Muscle of leg (tissue), 16 donors: ENCODE measurements at places on chromosomes 3 and 15. TPM values are rescaled to one million over a fixed set of nuclear protein-coding genes. Genes with fewer than 3 reads are reported as not detected.

DNA sequence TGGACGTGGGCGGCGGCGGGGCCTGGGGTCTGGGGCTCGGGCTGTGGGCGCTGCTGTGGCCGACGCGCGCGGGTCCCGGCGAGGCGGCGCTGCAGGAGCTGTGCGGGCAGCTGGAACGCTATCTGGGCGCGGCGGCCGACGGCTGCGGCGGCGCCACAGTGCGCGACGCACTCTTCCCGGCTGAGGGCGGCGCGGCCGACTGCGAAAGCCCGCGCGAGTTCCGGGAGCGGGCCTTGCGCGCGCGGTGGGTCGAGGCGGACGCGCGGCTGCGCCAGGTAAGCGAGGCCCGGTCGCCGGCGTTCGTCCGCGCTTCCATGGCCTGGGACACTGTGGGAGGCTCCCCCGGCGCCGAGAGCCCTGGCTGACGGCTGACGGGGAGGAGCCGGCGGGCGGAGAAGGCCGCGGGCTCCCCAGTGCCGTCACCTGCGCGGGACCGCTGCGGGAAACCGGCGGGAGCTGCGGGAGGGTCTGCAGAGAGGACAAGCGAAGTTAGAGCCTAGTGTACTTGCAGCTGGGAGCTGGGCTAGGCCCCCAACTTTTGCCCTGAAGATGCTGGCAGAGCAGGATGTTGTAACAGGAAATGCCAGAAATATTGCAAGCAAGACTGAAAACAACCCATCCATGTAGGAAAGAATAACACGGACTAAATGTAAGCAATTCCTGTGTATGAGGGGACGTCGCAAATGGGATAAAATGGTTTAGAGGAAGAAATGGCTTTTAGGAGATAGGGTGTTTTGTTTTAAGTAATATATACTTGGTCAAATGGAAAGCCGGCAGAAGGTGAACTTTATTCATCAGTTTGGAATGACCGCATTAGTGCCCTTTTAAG is 847 bp downstream of the WHAMM start:
- no peaks in the 10 kb centered on the region for H3K27me3 ChIP-seq
- H3K27ac ChIP-seq = peak overlapping the region; percentile 93
- peaks cover 17% of the 10 kb centered on the region for H3K4me1 ChIP-seq
- peak overlapping the region; percentile 77 for H3K4me3 ChIP-seq

The C3orf49 gene
- not detected for total RNA-seq

GRCh38 chr3:152349392-152349791 is 80.7 kb downstream of the MBNL1 start:
- DNase-seq = no peak
- no peaks in the 10 kb centered on the region for H3K4me1 ChIP-seq
- H3K4me3 ChIP-seq = no peak overlapping the region
- no peak overlapping the region for H3K27ac ChIP-seq

DNA sequence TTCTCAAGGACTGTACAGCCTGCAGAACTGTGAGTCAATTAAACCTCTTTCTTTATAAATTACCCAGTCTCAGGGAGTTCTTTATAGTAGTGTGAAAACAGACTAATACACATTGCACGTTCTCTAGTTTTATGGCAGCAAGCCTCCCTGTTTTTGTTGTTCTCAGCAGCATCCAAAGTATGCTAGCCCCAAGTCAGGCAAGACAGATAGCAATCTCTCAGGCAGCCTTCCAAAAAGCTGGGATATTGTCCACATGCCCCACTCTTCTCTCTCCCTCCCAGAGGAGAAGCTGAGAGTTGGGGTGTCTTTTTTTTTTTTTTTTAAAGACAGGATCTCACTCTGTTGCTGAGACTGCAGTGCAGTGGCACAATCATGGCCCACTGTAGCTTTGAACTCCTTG is 130.6 kb downstream of the ISL2 start:
- H3K4me1 ChIP-seq = no peaks in the 10 kb centered on the region
- no peak overlapping the region for H3K4me3 ChIP-seq
- H3K27me3 ChIP-seq = no peaks in the 10 kb centered on the region
- no peak overlapping the region for H3K27ac ChIP-seq
- DNase-seq = no peak

DNA sequence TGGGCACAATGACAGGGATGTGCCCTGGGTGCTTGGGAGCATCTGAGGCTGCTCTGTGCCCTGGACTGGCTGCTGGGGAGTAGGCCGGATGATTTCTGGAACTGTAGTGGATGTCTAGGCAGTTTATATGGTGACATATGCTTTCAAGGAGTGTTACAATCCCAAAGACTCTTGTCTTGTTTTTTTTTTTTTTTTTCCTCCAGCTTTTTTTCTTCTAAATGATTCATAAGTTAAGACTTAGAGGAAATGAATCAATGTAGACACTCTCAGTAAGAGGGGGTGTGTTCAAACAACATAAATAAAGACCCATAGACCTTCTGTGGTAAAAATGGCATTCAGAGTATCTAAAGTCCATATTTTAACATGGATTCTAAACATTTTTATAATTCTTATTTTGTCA is 706.1 kb upstream of the GOLIM4 start:
- no peaks in the 10 kb centered on the region for H3K36me3 ChIP-seq
- H3K4me1 ChIP-seq = no peaks in the 10 kb centered on the region
- H3K27ac ChIP-seq = no peak overlapping the region
- H3K27me3 ChIP-seq = no peaks in the 10 kb centered on the region

GRCh38 chr15:73329501-73330200 is 39.1 kb downstream of the HCN4 start:
- no peak overlapping the region for H3K27ac ChIP-seq
- peaks cover 27% of the 10 kb centered on the region for H3K4me1 ChIP-seq
- no peak for DNase-seq
- no peak overlapping the region for H3K4me3 ChIP-seq
- H3K36me3 ChIP-seq = no peaks in the 10 kb centered on the region

GRCh38 chr15:28919201-28919635 is 33.4 kb downstream of the APBA2 start:
- no peak overlapping the region for H3K4me3 ChIP-seq
- H3K36me3 ChIP-seq = no peaks in the 10 kb centered on the region
- H3K4me1 ChIP-seq = no peaks in the 10 kb centered on the region
- H3K27me3 ChIP-seq = peaks cover 4% of the 10 kb centered on the region
- DNase-seq = no peak
- no peak overlapping the region for H3K27ac ChIP-seq

DNA sequence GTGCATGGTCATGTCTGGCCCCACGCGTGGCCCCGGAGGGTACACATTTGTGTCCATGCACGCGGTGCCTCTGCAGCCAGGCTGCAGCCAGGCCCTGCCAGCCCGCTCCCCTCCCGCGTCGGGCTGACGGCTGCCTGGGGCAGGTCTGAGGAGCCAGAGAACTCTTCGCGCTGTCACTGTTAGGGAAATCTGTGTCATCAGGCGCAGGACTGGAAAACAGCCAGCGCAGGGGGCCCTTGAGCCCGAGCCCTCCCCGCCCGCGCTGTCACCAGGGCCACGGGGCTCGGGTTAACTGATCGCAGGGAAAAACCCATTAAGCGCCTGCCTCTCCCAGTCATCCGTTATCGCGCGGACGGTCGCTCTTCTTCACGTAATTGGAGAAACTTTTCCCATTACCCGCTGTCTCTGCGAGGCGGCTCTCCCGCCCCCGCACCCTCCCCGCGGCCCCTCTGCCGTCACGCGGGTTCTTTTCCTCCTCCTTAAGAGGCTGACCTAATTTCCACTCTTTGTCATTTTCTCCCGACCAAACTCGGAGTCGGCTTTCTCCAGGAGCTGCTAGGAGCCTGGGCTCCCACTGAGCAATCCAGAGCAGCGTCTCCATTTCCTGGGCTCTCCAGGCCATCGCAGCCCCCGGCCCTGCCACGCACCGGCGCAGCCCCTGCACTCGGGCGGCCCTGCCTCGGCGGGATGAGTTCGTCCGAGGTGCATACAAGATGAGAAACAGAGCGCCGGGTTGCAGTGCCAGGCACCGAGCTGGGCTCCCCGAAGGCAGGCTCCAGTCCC is 57.5 kb upstream of the PRR23E start:
- peaks cover 53% of the 10 kb centered on the region for H3K27me3 ChIP-seq
- peak overlapping the region; percentile 6 for H3K4me3 ChIP-seq
- H3K4me1 ChIP-seq = peaks cover 44% of the 10 kb centered on the region
- no peaks in the 10 kb centered on the region for H3K36me3 ChIP-seq

The PAQR9 gene
- total RNA-seq = not detected

DNA sequence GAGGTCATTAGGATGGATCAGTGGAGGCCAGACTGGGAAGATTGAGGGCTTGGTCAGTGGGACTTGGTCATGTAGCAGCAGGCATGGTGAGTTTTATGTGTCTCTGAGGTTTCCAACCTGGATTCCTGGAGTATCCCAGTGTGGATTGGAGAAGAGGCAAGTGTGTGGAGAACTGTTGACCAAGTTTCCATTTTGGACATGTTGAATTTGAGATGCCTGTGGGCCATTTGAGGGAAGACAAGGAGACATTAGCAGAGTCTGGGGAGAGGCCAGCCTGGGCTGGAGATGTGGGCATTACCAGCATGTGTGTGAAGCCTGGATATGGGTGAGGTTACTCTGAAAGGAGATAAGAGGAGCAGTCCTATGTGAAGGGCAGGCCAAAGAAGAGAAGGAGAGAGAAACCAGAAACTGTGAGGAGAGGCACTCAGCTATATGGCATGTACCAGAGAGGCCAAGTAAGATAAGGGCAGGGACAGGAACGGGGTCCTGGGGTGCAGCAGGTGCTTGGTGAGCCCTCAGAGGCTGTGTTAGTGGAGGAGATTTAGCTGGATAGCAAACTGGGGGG is 4.3 kb downstream of the SLC25A38 start:
- H3K4me1 ChIP-seq = peaks cover 6% of the 10 kb centered on the region
- no peak overlapping the region for H3K27ac ChIP-seq
- DNase-seq = no peak
- peaks cover 18% of the 10 kb centered on the region for H3K36me3 ChIP-seq
- H3K4me3 ChIP-seq = no peak overlapping the region

The GP5 gene
- total RNA-seq = 0.35 TPM

- no peaks in the 10 kb centered on the region for H3K36me3 ChIP-seq
- no peak for DNase-seq
- H3K27me3 ChIP-seq = no peaks in the 10 kb centered on the region
- H3K4me3 ChIP-seq = no peak overlapping the region
These were observed 34.1 kb downstream of the CCDC191 start for GRCh38 chr3:114022145-114022802.

The SOX14 gene
- not detected for total RNA-seq

- H3K4me3 ChIP-seq = no peak overlapping the region
- H3K36me3 ChIP-seq = no peaks in the 10 kb centered on the region
- no peak overlapping the region for H3K27ac ChIP-seq
- no peak for DNase-seq
- no peaks in the 10 kb centered on the region for H3K27me3 ChIP-seq
These were observed 27.4 kb downstream of the SHISA5 start for GRCh38 chr3:48476426-48477053.

DNA sequence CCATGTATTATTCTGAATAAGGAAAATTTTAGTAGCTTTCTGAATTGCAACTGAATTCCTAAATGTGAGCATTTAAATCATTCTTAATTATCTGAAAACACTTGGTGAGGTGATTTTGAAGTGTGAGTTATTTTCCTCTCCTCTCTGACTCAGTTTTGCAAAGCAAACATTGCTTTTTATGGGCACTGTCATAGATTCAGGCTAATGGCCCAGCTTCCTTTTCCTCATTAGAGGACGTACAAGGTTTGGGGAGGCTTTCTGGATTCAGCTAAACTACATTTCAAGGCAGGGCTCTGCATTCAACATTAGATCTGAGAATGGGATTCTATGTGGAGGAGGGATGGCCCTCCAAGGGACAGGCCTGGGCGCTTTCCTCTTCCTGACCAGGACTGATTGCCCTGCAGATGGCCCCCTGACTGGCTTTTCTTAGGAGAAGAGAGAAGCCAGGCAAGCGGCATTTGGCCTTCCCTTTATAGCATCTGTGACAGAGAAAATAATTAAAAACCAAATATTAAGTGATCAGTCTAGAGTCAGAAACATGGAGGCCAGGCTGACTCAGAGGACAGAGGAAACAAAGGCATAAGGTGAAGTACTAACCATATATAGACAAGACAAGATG is 53.0 kb upstream of the STXBP5L start:
- H3K27me3 ChIP-seq = no peaks in the 10 kb centered on the region
- H3K4me3 ChIP-seq = no peak overlapping the region
- H3K36me3 ChIP-seq = no peaks in the 10 kb centered on the region
- no peak overlapping the region for H3K27ac ChIP-seq
- DNase-seq = no peak

- H3K4me3 ChIP-seq = no peak overlapping the region
- DNase-seq = peak; percentile 56
- no peaks in the 10 kb centered on the region for H3K36me3 ChIP-seq
- H3K27ac ChIP-seq = no peak overlapping the region
- no peaks in the 10 kb centered on the region for H3K27me3 ChIP-seq
These were observed 268.4 kb upstream of the ATP11B start for GRCh38 chr3:182524711-182525401.

DNA sequence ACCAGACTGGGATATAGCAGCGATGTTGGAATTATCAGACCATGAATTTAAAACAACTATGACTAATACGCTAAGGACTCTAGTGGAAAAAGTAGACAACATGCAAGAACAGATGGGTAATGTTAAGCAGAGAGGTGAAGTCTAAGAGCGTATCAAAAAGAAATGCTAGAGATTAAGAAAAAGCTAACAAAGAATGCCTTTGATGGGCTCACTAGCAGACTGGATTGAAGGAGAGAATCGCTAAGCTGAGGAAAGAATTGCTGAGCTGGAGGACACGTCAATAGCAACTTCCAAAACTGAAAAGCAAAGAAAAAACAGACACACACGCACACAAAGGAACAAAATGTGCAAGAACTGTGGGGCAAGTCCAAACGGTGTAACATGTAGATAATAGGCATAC is 20.0 kb upstream of the CMTM6 start:
- peaks cover 6% of the 10 kb centered on the region for H3K36me3 ChIP-seq
- no peak for DNase-seq
- H3K27me3 ChIP-seq = no peaks in the 10 kb centered on the region

DNA sequence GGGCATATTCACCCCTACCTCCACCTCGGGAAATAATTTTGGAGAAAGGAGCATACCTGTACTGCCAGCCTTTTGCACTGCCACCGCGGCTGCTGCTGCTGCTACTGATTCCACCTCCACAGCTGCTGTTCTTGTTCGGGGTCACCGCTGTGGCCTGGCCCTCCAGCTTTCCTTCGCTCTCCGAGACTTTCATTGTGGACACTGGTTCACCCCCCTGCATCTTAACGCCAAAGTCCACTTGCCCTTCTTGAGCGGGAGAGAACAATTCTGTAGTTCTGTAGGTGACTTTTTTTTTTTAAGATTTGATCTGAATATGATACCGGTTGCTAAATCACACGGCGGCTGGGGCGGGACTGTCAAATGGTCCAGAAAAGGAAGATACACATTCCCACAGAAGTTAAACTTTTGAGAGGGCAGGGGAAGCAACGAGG is 701 bp downstream of the OSBPL11 start:
- no peaks in the 10 kb centered on the region for H3K36me3 ChIP-seq
- DNase-seq = no peak

DNA sequence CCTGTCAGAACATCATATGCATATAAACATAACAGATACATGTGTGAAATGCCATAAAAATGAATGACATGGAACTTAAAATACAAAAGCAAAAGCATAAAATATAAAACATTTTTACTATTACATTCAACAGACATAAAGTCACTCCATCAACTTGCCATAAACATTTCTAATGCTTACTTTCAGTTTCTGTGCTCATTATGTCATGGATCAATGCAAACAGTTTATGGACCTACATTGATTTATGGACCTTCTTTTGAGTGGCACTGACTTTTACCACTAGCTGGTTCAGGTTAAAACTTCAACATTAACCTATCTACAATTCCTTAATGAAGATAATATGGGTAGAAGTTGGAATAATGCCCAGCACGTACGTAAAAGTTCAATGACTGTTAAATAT is 577.4 kb upstream of the LMCD1 start:
- H3K27ac ChIP-seq = no peak overlapping the region
- no peaks in the 10 kb centered on the region for H3K27me3 ChIP-seq
- DNase-seq = no peak
- H3K4me1 ChIP-seq = no peaks in the 10 kb centered on the region
- no peaks in the 10 kb centered on the region for H3K36me3 ChIP-seq
- no peak overlapping the region for H3K4me3 ChIP-seq

The MUSTN1 gene
- total RNA-seq = 165 TPM
